Activated CD8-positive, alpha-beta memory T cell treated with anti-CD3 and anti-CD28 coated beads, Interleukin-2, amount 50 U/mL, for 48 hours (primary cell): ENCODE measurements at places on chromosomes 7 and 10.

- no peak for DNase-seq
These were observed 271.8 kb upstream of the NRG3 start for GRCh38 chr10:81603106-81603620.

DNA sequence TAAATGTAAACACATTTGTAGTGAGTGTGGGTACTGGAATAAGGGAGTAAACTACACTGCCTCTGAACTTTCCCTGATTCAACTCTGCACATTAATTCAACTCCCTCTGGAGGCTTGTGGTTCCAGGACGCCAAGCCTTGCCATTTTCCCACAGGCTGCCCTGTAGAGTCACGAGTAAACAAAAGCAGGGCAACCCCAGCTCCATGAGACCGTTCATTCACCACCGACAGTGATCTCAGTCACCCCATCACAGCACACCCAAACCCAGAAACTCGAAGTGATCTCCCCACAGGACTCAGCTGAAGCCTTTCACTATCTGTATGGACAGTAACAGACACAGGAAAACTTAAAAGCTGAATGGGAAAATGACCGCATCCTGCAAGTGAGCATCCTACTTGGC, 218.8 kb upstream of the FRMD4A start:
- peak; percentile 46 for DNase-seq

- peak; percentile 38 for DNase-seq
These were observed 34.5 kb downstream of the MAD1L1 start for GRCh38 chr7:2198206-2198605.

DNA sequence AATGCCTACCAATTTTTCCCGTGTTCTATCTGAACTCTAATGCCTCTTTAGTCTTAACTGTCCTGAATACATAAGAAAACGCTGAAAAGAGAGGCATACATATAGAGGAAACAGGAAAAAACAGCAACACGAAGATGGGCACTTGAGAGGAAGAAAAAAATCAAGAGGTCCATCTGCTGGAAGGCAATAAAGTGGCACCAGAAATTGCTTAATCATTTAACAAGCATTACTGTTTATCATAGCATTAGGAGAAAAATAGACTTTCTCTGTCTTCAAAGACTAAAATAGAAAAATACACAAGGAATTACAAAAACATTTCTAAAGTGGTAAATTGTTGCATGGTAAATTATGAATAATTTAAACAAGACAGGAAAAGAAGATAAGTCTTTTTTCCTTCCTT, 35.0 kb downstream of the NSUN6 start:
- DNase-seq = no peak

GRCh38 chr10:60086862-60087261, 180.5 kb upstream of the CCDC6 start:
- DNase-seq = no peak

DNA sequence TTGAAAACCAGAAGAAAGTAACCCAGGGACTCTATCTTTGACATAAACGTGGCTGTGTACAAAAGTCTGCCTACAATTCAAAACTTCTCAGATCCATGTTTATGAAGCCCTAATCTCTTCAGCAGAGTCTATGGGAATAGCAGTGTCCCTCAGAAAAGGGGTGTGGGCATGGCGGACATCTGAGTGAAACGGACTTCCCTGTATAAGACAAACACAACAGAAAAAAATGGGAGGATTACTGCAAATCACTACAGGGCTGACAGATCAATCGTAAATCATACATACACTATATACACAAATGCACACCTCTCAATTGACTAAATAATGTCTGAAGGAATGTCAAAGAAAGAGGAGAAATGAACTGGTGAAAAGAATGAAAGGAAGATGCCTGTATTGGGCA, 114.0 kb downstream of the ATE1 start:
- no peak for DNase-seq

- DNase-seq = no peak
These were observed 91.0 kb downstream of the ELFN1 start for GRCh38 chr7:1761097-1761496.

DNA sequence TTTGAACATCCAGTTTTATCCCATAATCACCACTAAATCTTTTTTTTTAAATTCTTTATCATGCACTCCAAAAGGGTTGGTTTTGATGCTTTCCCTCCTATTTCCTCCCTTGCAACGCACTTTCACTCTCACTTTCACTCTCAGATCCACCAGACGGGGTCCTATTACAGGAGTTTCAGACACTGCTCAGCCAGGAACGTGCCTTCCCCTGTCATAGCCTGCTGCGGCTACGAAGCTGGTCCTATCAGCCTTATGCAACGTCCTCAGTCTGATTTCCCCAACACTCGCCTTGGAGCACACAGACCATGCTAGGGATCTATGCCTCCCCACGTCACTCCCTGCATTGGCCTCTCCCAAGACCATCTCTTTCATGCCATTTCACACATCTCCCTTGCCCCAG, 23.4 kb downstream of the ZPBP start:
- peak; percentile 58 for DNase-seq

DNA sequence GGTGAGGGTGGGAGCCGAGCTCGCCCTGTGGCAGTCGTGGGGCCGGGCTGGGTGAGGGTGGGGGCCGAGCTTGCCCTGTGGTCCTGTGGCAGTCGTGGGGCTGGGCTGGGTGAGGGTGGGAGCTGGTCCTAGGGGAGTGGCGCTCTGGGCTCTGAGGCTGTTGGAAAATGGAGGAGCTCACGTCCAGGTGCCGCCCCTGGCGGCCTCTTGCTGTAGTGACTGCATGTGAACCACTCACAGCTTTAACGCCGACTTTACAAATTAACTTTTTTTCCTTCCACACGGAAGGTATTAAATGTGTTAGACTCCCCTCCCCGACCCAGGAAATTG, 312.6 kb downstream of the WDR37 start:
- DNase-seq = peak; percentile 62

DNA sequence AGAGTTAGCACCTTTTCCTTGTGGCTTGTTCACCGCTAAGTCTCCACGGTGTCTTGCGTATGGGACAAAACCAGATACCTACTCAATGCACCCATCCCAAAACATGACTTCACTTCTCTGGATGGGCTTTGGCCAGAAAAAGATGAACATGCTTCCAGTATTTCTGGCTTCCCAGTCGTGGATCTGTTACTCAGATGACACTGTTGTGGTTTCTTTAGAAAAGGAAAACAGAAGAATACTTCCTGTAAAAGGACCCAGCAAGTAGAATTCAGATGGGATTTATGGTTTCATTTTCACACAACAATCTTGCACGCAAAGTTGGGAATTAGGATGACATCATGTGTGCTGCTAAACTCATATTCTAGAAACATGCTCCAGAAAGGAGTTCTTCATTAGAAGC, 216.7 kb downstream of the ADAM12 start:
- DNase-seq = no peak

- DNase-seq = no peak
These were observed 72.8 kb upstream of the NMT2 start for GRCh38 chr10:15241306-15241705.

DNA sequence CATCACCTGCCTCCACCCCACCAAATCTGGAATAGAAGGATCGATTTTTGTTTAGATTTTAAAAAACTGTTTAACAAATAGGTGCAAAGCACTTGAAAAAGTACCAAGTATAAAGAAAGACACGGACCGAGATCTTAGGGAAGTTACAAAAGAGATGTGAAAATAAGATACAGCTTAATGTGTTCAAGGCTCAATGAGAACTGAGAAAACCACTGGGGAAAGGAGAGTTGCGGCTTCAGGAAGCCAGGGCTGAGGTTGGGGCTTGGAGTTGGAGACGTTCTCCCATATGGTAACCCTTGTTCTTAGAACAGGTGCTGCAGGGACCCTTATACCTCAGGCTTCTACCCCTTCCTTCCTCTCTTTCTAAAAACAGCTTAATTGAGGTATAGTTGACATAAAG, 140.2 kb downstream of the FANK1 start:
- no peak for DNase-seq

DNA sequence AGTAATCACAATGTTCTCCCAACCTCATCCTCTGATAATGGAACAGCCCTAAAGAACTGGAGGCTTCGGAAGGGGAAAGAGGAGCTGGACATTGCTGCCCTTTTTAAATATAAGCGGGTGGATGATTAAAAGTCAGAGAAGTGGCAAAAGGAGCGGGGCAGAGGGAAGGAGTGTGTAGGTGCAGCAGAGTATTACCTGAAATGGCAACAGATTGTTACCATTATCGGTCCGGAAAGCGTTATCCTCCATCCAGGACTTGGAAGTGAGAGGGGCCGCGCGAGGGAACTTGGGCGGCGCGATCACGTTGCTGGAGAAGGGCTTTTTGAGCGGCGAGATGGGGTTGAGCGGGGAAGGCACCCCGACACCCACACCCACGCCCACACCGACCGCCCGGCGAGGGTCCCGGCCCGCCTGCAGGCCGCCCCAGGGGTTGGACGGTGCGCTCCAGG, 51.7 kb downstream of the CPEB3 start:
- DNase-seq = no peak

DNA sequence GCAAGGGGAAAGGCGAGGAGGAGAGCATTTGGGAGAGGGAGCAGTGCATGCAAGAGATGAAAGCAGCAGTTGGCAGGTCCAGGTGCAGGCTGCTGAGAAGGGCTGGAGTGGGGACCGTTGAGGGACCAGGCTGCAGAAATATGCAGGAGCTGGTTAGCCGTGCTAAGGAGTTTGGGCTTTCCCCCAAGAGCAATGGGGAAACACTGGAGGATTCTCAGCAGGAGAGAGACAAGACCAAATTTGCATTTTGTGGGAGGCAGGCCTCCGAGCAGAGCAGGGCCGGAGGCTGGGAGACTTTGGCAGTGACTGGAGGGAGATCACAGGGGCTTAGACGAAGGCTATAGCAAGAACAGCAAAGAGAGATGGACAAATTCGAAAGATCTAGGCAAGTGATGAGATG, 11.8 kb downstream of the BTBD16 start:
- no peak for DNase-seq

DNA sequence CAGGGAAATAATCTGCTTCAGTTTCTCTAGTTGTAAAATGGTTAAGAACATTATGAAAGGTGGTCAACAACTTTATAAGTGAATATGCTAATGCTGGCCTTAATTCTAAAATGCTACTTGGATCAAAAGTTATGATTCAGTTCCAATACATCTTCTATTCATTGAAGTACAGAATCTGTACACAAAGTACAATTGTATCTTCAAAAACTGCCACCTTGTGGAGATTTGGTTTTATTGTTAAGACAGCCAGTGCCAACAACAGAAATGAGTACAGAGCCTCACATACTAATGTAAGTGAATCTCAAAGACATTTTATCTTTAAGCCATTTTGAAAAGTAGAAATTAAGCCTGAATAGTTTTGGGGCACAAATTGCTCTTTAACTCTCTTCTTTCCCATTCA, 194.0 kb downstream of the CFTR start:
- no peak for DNase-seq

DNA sequence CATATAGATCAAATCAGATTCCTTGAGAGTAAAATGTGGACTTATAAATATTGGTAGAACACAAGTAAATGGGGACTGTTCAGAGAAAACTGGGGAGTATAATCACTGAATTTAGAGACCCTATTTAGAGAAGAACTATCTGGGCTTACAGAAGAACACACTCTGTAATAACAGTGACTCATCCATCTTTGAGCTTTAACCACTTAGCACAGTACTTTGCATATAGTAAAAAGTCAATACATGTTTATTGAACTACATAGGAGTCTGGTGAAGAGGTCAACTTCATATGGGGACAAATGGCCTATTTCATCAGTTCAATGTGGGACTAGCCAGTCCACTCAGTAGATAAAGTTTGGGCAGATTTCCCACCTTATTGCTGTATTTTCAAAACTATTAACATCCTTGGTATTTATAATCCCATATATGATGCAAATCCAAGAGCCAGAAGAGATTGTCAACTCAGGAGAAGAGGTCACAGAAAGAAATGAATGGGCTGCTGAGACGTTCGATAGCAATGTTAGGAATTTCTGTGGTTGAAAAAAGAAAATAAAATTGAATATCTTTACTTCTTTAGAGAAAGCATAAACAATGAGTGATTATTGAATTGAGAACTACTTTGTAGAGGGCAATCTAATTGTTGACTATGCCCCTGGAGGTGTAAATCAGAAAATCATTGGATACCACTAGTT, 119.3 kb upstream of the CACNA2D1 start:
- no peak for DNase-seq

DNA sequence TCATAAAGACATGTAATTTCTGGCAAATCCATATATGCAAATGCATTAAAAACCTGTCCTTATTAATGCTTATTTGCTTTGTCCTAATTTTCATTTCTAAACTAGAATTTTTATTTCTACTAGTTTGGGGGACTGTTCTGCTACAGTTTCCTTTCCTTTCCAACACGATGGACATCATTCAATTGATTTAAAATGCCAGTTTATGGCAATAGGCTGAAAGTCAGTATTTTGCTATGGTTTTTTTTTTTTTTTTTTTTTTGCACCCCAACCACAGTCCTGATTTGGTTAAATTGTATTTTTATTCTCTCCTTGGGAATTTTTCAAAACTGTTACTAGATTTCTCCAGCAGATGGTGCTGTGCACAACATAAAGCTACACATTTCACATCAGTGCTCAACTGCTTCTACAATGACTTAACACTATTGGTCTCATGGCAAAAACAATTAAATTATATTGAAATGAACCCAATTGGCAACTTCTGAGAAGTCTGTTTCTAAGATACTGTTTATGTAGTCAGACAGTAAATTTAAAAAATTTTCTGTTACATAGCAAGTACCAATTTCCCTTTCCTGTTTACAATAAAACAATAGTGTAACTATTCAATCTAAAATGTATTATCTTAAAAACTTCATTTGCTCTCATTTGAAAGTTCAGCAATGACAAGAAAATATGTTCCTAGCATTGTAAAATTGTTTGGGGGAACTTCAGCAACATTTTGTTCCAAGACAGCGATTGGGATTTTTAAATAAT, 193.8 kb upstream of the CCDC6 start:
- no peak for DNase-seq

DNA sequence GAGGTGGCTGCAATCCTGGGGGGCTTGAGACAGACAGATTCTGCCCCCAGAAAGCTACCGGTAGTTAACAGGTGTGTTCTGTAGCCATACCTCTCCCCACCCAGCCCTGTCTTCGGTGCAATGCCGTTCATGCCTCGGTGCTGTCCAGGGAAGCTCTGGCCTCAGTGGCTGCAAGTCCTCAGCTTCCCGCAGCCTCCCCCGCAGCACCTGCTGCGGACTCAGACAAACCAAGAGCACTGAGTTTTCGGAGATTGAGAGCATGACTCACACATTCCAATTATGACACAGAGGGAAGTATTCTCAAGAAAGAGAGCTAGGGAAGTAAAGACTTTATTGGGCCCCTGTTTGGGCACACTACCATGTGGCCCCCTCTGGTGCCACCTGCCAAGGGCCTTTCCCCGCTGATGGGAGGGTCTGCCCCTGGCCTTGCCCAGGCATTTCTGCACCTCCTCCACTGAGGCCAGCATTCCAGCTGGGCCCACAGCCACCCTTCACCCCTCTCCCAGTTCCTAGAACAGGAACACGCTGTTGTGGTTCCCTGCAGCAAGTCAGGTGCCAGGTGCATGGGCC, 30.2 kb upstream of the EZH2 start:
- DNase-seq = peak; percentile 81

- DNase-seq = no peak
These were observed 205.5 kb upstream of the SEMA3D start for GRCh38 chr7:85392326-85392725.
